Fibroblast of villous mesenchyme (primary cell): ENCODE measurements at places on chromosomes 3 and 15.

DNA sequence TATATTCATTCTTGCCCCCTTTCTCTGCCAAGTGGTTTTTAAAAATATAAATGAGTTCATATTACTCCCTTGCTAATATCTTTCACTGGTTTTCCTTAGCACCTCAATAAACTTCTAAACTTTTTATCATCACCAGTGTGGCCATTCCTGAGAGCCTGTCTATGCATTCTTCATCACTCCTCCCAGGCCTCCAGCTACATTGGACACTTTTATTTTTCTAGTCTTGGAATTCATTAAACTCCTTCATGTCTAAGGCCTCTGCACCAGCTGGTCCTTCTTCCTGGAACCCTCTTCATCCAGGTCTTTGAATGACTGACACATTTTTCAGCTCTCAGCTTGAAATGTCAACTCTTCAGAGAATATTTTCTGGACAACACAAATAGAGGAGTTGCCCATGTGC lies 120.4 kb upstream of the P2RY1 start:
- DNase-seq = no peak

DNA sequence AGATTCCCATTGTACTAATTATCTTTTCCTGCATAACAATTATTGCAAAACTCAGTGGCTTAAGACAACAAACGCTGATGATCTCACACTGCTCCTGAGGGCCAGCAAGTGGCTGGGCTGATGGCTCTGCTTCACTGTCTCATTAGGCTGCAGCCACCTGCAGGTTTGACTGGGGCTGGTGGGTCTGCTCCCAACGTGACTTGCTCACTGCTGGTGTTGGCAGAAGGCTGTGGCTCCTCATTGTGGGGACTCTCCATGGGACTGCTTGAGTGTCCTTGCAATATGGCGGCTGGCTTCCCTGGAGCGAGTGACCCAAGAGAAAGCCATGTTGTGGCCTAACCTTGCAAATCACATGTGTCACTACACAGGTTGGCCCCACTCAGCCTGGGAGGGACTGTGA lies 71.1 kb downstream of the PLXNA1 start:
- DNase-seq = no peak

DNA sequence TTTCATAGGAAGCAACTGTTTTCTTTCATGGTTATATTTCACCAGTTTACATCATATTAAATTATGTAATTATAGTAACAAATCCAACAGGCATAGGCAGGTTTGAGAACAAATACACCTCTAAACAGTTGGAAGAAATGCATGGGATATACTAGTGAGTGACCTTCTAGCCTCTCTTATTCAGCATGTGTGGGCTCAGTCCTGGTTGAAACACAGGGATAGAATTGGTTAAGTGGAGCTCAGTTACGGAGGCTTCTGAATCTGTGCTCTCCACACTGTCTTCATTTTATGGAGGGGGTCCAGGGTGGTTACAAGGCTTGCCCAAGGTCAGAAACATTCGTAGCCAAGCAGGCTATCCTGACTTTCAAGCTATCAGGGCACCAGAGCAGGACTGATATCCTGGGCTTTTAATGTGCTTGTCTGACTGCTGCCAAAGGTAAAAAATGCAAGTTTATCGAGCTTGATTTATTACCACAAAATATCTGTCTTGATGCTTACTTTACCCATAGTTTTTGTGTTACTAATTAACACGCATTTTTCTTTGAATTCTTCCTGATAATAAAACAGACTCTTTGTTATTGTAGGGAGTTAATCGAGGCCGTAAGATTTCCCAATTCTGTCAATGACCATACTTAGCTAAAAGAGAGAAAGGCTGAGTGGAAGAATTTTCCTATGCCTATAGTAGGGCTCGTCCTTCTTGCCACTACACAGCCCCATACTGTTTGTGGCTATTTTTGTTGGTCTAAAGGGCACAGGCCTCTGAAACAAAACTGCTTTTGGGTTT lies 89.6 kb downstream of the FILIP1L start:
- DNase-seq = peak; percentile 65

DNA sequence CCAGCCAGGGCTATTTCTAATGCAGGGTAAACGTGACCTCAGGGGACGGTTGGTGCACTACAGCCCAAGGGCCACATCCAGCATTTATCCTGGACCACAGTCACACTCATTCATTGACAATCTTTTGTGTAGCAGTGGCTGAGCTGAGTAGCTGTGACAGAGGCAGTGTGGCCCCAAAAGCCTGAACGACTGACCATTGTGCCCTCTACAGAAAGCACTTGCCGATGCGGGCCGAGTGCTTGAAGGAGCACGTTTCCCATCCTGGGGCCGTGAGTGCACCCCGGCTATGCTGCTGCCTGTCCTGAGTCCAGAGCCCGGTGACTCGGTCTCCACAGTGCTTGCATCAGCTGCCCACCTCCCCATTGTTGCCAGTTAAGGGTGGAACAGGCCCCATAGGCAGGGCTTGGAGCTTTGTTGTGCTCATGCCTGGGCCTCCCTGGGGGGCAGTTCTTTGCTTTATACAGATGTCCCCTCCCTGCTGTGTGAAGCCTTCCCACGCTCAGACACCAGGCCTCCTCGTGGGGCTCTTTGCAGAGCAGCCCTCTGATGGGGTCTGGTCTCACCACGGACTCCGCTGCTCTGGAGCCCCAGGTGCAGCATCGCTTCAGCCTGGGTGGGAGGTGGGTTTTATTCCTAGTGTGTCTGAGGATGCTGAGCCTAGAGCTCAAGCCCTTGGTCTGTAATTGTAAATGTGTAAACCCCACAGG lies 13.0 kb upstream of the SNRPA1 start:
- DNase-seq = no peak

- no peak for DNase-seq
Observed at GRCh38 chr3:164352991-164353390, 725.3 kb downstream of the SI start.

DNA sequence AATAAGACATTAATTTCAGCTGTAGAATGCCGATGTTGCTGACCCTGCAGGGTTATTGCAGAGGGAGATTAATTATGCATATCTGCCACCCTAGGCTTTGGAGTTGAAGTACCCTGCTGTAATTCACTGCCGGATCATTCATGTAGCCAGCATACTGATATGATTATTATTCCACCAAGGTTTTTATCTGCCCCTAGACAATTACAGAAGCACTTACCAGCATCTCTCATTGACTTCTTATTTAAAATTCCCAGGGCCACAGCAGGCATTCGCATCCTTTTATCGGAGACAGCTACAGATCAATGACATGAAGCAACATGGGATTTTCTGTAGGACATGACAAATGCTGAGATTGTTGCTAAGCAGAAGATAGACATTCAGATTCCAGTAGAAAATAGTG lies 31.3 kb downstream of the IL1RAP start:
- no peak for DNase-seq

DNA sequence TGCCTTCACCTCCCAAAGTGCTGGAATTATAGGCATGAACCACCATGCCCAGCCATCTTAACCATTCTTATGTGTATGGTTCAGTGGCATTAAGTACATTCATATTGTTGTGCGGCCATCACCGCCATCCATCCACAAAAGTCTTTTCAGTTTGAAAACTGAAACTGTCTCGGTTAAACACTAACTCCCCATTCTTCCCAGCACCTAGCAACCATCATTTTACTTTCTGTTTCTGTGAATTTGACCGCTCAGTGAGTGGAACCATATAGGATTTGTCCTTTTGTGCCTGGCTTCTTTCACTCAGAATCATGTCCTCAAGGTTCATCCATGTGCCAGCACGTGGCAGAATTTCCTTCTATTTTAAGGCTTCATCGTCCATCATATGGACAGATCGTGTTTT lies 5.8 kb downstream of the MCM2 start:
- DNase-seq = no peak
